Fibroblast of lung (primary cell): ENCODE measurements at places on chromosomes 7 and 10. TPM values are rescaled to one million over a fixed set of nuclear protein-coding genes. Genes with fewer than 3 reads are reported as not detected.

GRCh38 chr7:150404805-150405583 lies 25.9 kb downstream of the ZNF775 start:
- peak; percentile 92 for DNase-seq

DNA sequence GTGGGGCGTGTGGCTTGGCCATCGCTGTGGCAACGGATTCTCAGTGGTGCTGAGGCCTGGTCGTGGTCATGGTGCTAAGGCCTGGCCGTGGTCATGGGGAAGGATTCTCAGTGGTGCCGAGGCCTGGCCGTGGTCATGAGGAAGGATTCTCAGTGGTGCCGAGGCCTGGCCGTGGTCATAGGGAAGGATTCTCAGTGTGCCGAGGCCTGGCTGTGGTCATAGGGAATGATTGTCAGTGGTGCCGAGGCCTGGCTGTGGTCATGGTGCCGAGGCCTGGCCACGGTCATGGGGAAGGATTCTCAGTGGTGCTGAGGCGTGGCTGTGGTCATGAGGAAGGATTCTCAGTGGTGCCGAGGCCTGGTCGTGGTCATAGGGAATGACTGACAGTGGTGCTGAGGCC lies 327.9 kb downstream of the ADARB2 start:
- no peak for DNase-seq

DNA sequence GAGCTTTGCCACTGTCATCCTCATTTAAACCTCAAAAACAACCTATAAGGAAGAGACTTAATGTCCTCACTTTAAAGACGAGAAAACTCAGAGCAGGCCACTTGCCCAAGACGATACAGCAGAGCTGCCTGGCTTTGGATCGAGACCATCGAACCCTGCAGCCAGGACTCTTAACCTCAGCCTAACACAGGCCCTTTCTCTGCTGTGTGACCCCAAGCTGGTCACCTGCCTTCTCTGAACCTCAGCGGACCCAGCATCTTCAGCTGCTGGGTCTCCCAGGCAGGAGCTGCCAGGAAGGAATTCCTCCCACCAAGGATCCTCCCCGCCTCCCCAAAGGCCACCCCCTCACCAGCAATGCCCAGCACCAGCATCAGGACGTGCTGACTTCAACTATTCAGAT lies 32.7 kb downstream of the TNRC18 start:
- no peak for DNase-seq

- DNase-seq: peak; percentile 57
Observed at GRCh38 chr7:65798111-65799075, 74.5 kb upstream of the VKORC1L1 start.

DNA sequence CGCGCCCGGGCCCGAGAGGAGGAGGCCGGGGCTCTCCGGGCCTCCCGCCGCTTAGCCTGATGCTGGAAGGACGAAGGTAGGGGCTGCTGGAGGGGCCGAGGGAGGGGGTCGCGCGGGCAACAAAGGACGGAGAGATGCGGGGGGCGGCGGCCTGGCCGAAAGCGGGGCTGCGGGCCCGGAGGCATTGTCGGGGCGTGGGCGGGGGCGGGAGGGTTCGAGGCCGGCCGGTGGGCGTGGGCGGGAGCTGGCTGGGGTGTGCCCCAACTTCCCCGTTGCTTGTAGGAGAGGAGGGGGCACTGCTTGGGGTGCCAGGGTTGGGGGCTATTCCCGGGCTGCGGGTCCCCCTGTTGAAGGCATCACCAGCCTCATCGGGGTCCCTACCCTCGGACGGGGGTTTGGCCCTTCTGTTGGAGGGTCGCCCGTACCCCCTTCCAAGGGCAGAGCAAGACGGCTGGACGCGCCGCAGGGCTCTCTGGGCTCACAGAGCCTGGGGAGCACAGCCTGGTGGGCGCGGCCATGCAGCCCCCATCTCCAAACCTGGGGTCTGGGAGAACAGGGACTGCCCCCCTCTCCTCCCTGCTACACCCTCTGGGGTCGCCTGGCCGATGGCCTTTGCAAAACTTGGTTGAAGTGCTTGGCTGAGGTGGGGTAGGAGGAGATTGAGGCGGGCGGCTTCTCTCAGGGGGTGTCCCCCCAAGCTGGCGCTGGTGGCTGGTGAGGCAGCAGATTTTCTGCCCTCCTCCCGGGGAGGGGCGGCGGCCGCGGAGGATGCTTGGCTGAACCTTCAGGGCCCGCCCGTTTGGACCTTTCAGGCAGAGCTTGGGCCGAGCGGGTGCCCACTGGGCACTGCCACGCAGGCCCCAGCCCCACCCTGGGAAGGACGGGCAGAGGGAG lies 699 bp downstream of the CLIP2 start:
- DNase-seq: no peak

DNA sequence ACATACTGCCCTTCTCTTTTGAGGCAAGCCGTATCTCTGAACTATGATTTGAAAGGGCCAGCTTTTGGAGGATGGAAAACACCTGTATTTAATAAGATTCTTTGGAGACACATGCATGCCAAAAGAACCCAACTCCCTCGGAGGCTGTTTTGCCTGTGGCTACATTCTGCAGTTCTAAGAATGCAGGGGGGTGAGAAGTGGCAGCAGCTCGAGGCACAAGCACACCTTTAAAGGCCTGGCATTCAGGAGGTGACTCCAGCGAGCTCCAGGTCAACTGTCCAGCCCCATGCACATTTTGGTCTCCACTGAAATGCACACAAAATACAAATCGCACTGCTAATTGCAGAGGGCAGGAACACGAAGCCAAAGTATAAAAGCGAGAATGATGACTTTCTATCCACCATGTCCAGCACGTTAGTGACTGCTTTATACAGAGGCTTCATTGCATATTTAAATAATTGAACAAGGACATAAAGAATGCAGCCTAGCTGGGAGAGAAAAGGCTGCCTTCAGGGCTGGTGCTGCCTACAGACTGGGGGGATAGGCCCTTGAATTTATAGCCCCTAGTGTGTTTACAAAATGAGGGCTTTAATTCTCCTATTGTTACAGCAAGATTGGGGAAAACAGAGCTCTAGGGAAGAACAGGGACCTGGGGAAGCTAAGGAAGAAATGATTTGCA lies 359.3 kb downstream of the PLXNA4 start:
- DNase-seq: no peak

GRCh38 chr7:117706210-117706609 lies 167.0 kb downstream of the CTTNBP2 start:
- DNase-seq: no peak

GRCh38 chr7:40463446-40463845 lies 328.6 kb downstream of the SUGCT start:
- DNase-seq: no peak

GRCh38 chr7:74554178-74554577 lies 100.5 kb downstream of the GTF2IRD1 start:
- DNase-seq: no peak

GRCh38 chr7:113402005-113402404 lies 283.7 kb upstream of the SMIM30 start:
- DNase-seq: no peak

- DNase-seq: peak; percentile 95
Observed at GRCh38 chr7:92134271-92135051, at the start of gene CYP51A1. CYP51A1 (minus strand) TSS chr7:92134477; CDS start chr7:92134364, 113 bp downstream.

DNA sequence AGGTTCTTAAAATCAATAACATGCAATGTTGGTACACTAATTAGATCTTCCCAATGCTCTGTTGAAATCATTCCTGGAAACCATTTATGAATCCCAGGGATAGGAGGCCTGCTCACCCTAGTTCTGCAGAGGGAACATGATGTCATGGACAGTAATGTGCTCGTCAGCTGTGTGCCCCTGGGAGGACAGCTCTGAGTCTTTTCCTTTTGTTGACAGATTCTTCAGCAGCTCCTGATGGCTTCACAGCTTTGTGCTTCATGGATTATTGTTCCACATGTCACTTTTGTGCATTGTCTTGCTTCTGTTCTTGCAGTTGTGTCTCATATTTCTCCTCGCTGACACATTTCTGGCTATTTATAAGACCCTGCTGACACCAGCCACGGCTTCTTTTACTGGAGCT lies 367.5 kb downstream of the CCSER2 start:
- no peak for DNase-seq

DNA sequence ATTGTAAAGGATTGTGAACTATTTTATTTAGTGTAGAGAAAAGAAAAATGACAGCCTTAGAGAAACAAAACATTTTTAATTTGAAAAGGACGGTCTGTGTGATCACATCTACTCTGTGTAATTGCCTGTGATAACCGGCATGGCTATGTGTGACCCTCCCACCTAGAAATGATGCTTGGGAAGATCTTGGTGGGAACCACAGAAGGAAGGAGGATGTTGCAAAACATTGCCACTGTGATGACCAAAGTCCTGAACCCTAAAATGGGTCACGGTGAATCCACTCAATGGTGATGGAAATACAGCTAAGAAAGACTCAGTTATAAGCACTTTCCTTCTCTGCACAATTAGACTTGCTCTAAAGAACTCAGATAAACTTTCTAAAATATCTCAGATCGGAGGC lies 221.3 kb upstream of the FRMD4A start:
- DNase-seq: no peak

DNA sequence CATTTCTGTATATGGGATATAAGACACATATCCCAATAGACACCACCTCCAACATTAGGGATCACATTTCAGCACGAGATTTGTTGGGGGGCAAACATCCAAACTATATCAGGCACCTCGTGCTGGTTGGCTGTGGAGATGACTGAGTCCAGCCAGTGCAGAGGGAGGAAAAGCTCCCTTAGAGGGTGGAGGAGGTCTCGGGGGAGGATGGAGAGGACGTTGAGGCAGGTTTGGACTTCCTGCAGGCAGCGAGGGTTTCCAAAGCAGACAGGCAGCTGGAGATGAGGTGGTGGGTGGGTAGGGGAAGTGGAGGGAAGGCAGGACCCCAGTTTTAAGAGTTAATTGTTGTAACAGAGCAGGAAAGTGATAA lies 56.7 kb downstream of the EEPD1 start:
- no peak for DNase-seq

DNA sequence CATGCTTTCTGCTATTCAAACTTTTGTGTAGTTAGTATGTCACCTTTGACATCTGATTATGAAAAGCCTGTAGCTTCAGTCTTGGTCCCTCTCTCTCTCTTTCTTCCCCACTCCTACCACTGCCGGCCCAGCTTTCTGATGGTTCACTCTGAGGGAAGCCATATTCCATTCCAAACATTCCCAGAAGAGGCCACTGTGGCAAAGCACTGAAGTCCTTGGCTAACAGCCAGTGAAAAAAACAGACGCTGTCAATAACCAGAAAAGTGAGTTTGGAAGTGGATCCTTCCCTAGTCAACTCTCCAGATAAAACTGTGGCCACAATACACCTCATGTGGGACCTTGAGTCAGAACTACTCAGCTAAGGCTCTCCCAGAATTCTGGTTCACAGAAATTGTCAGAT lies 950.7 kb upstream of the PHF14 start:
- DNase-seq: peak; percentile 6

DNA sequence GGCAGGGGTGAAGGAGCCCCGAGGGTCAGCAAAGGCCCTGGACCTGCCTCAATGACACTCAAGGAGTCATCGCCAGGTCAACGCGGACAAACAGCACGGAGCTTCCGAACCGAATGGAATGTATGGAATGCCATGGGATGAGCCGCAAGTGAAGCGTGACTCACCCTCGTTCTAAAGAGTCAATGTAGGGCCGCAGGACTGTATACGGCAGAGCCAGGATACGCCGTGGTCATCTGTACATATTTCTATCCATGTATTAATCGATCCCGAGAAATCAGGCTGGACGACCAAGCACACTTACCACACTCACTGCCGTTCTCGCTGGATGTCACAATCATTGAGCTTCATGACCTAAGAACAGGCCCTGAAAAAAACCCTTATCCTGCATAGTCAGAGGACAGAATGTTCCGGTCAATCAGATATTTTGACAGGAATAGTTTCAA lies 4.3 kb downstream of the SNX8 start:
- peak; percentile 97 for DNase-seq

GRCh38 chr7:47514367-47514766 lies 67.5 kb downstream of the TNS3 start:
- DNase-seq: no peak

- no peak for DNase-seq
Observed at GRCh38 chr10:368579-369220, 233.4 kb downstream of the ZMYND11 start.

DNA sequence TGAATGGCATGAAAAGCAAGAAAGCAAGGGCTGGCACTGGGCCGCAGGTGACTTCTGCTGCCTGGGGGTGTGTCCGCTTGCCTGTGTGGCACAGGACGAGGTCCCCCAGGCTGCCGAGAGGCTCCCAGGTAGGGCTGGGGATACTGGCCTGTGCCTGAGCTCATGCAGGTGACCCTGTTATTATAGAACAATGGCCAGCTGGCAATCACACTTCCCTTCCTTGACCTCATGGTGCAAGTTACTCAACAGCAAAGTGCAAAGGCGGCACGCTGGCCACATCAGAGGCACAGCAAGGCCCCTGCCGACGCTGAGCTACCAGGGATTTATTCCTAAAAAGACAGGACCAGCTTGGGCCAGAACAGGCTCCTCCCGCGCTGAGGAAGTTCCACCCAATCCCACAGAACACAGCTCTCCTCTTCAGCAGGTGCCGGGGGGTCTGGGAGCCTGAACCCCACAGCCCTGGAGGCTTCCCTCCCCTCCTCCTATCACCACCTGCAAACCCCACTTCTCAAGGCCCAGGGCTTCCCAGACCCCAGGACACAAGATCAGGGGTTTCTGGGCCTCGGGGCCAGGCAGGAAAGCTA lies 1.4 kb upstream of the ADAM8 start:
- DNase-seq: no peak

DNA sequence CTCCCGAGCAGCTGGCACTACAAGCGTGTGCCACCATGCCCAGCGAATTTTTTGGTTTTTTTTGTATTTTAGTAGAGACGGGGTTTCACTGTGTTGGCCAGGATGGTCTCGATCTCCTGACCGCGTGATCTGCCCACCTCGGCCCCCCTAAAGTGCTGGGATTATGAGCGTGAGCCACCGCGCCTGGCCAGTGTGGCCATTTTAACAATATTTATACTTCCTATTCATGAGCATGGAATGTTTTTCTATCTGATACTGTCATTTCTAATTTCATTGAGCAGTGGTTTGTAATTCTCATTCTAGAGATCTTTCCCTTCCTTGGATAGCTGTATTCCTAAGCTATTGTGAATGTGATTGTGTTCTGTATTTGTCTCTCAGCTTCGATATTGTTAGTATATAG lies 96.2 kb downstream of the GLCCI1 start:
- DNase-seq: peak; percentile 66

- DNase-seq: peak; percentile 28
Observed at GRCh38 chr7:12884033-12884432, 196.6 kb downstream of the ARL4A start.

The CNTNAP2 gene
- not detected in 2 replicates for total RNA-seq

The NRP1 gene
- total RNA-seq: 362 and 373 TPM in 2 replicates

The NPY4R gene
- not detected in 2 replicates for total RNA-seq

The PTPRN2 gene
- 0.77 and 1.2 TPM in 2 replicates for total RNA-seq

The CDC14C gene
- under 0.01 and 0.17 TPM in 2 replicates for total RNA-seq

The IFIT1B gene
- total RNA-seq: under 0.01 TPM in 1 of 2 replicates, not detected in the other

The CRYGN gene
- total RNA-seq: 0.26 and 0.50 TPM in 2 replicates

The NYAP1 gene
- total RNA-seq: 0.26 and 0.33 TPM in 2 replicates

The IL6 gene
- total RNA-seq: 22.1 and 33.7 TPM in 2 replicates

The ACTR3C gene
- total RNA-seq: 0.50 and 2.6 TPM in 2 replicates

The EFCAB10 gene
- total RNA-seq: not detected in 2 replicates

The PNLIPRP3 gene
- total RNA-seq: not detected in 2 replicates

The CARD11 gene
- total RNA-seq: not detected in 2 replicates

The AGBL3 gene
- 1.3 TPM in 2 replicates for total RNA-seq

The FGFBP3 gene
- 0.26 and 0.50 TPM in 2 replicates for total RNA-seq

The CRTAC1 gene
- total RNA-seq: not detected in 2 replicates
